ENCODE measurements at places on chromosomes 5 and 9. TPM values are rescaled to one million over a fixed set of nuclear protein-coding genes. Genes with fewer than 3 reads are reported as not detected.

- no peak for DNase-seq
Measured at GRCh38 chr5:13601112-13601511, 343.4 kb downstream of the DNAH5 start.

- DNase-seq = no peak
Measured at GRCh38 chr9:95923794-95924193, 48.3 kb downstream of the ERCC6L2 start.

GRCh38 chr9:115674091-115674490, 479.5 kb upstream of the PAPPA start:
- peak; percentile 46 for DNase-seq

DNA sequence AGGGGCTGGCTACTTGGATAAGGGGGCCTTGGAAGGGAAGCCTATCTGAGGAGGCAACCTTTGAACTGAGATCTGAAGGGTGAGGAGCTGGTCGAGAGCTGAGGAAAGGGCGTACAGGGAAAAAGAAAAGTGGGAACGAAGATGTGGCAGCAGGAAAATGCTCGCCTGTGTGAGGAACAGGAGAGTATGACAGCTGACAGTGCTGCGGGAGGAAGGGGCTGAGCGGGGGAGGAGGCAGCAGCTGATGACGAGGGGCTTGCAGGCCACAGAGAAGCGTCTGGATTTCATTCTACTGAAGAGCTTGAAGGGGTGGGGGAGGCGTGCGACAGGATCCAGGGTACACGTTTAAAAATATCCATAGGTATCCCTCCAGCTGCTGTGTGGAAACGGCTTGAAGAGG, 28.9 kb downstream of the SH3PXD2B start:
- DNase-seq = no peak

GRCh38 chr9:128408963-128409431, 11.7 kb upstream of the CERCAM start:
- no peak for DNase-seq

DNA sequence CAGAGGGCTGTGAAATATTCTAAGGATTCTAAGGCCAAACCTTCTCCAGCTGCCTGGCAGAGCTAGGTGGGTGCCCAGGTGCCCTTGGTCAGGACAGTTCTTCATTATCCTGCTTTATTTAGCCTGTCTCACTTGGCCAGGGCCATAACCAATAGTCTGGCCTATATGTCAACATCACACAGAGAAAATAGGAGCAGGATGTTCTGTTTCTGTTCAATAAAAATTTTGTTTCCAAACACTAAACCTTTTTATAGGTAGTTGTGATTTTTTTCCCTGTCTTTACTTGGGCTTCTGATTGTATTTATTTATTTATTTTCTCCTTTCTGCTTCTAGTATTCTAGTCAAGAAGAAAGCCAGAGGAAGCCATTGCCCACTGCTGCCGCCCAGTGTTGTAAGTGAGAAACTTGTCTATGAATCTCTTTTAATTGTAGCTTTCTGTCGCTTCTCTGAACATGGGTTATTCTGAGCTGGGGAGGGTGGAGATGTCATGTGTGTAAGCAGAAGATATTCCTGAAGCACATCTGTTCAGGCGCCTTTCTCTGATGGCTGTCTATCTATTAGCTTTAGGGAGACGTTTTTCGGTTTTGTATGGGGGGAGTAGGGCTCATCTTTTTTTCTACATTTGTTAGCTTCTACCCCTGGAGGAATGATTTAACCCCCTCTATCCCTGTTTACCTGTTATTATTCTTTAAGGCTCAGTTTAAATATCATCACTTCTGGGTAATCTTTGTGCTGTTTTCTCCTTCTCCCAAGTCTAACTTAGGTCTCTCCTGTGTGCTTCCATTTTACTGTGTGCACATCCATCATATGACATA, 97.1 kb downstream of the UNC13B start:
- DNase-seq = peak; percentile 82

DNA sequence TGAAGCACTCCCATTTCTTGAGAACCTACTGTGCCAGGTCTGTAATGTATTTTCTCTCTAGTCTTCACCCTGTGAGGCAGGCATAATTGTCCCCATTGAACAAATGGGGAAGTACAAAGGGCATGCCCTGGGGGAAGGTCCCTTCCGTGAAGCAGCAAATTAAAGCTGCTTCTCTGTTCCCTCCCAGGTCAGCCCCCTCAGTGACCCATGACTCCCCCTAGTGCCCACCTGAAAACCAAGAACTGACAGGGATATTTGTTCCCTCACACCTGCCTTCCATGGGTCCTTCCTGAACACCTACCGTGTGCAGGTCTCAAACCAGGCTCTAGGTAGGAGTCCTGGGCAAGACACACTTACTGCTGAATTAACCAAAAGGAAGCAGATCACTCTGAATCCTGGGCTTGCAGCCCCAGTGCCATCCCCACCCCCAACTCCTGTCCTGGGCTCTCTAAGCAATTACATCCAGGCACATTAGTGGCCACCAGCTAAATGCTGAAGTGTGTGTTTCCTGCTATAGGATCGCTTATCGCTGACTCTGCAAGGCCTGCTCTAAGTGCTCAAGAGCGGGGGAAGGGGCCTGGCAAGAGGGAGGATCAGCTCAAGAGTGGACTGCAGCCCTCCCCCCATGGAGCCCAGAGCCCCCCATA, 254.8 kb downstream of the CDK5RAP2 start:
- no peak for DNase-seq

DNA sequence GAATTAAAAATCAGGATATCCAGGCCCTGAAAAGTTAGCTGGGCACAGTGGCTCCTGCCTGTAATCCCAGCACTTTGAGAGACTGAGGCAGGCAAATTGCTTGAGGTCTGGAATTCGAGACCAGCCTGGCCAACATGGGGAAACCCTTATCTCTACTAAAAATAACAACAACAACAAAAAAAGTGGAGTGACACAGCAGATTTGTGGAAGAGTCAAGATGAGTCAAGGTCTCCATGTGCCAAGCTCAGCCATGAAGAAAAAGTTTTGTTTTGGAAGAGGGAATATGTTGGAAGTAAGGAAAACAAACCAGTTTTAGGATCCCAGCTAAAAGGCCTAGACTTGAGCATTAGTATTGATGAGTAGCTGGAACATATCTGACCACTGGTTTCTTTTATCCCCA, 14.7 kb downstream of the LRRC70 start:
- DNase-seq = peak; percentile 25

DNA sequence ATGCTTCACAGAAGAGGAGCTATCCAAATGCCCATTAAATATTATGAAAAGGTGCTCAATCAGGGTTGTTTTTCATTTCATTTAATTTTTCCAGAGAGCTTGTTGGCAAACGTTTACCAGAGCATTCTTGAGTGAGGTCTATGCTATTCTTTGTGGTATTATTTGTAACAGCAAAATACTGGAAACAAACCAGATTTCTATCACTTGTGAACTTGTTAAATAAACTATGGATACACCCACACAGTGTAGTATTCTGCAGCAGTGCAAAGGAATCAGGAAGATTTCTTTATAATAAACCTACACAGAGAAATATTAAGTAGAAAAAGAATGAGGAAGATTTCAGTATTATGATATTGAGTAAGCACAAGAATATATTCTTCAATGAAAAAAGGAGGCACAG, 15.0 kb upstream of the SLC1A1 start:
- peak; percentile 11 for DNase-seq

GRCh38 chr9:116897201-116897600, 210.1 kb downstream of the TRIM32 start:
- no peak for DNase-seq

GRCh38 chr9:129939431-129939830, 103.6 kb downstream of the FNBP1 start:
- DNase-seq = no peak

GRCh38 chr5:129804705-129805104, 56.8 kb downstream of the MINAR2 start:
- no peak for DNase-seq

- DNase-seq = no peak
Measured at GRCh38 chr9:137705443-137705863, 86.6 kb downstream of the EHMT1 start.

GRCh38 chr5:138102454-138103318, 18.9 kb downstream of the WNT8A start:
- no peak for DNase-seq

DNA sequence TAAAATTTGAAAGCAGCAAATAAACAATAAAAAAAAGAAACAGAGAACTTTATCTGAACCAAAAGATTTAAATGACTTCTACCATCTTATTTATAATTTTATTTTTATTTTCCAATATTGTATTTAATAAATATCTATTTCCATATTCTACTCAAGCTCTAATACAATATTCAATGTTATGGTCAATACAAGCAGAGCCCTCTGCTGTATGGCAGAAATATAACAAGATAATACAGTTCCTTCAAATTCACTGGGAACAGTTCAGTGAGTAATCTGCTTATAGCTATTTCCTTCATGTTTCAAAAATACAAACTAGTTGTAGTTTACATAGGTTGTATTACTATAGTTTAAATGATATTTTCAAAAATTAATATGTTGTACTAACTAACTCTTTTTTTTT, 332.7 kb downstream of the PRDM9 start:
- DNase-seq = no peak

DNA sequence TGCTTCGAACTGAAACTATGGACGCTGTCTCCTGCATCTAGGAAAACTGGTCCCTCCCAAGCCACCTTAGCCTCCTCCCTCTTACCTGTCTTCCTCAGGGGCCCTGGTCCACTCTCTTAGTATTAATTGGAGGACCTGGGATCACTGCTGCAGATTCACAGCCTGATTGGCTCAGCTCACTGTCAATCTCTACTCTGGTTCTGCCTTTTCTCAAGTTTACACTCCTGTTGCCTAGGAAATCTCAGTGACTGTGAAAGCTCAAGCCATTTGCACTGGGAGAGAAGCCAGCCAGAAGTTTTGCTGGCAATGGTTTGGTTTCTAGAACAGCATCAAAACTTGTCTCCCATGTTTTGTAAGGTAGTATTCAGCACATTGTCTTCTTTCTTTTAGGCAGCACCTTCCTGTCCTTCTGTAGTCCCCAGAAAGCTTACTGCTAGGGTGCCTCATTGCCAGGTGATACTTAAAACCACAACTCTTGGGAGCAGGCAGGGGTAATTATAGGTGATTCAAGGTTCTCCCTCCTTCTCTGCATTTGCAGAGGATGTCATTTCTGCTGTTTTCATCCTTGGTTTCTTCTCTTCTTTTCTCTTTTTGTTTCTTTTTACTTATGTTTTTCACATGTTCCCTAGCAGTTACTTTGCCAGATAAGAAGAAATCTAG, at the start of gene CAPSL:
TSS of gene CAPSL (minus strand) at position 55 of the 660 bp plus-strand sequence. CDS start 17,502 bp downstream, outside the sequence.
- DNase-seq = peak; percentile 79

DNA sequence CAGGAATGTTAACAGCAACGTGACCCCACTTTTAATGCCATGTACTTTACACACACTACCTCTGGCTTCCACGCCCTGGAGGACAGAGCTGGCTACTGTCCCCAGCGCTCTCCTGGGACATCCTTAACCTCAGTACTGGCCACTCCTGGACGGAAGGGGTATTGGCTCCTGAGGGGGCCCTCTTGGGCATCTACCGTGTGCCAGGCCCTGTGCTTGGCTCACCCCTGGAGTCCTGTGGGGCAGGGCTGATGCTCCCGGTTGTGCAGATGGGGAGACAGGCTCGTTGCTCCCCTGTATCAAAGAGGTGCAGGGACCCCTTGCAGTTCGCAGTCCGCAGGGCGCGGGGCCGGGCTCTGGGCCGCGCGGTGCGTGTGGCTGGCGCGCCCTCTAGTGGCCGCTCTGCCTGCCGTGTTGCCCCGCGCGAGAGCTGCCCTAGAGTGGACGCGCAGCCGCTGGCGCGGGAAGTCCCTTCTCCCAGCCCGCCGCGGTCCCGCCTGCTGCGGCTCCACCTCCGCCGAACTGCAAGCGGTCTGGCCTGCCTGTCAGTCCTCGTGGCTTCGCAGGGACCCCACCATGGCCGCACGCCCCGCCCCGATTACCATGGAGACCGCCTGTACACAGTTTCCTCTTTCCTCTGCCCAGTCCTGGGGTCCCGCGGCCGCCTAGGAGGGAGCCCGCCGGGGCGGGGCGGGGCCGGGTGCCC, at the start of gene WDR38:
TSS of gene WDR38 (plus strand) at position 632 of the 703 bp plus-strand sequence. CDS start 72 bp downstream, outside the sequence.
- peak; percentile 72 for DNase-seq

- no peak for DNase-seq
Measured at GRCh38 chr9:125707472-125707804, 430 bp upstream of the MAPKAP1 start.

- peak; percentile 65 for DNase-seq
Measured at GRCh38 chr5:37918424-37918823, 78.6 kb upstream of the GDNF start.

GRCh38 chr5:134540747-134541733, 15.6 kb downstream of the JADE2 start:
- no peak for DNase-seq

GRCh38 chr5:32489791-32490562, 45.4 kb upstream of the ZFR start:
- peak; percentile 80 for DNase-seq

GRCh38 chr9:90827181-90827871, 25.7 kb downstream of the SYK start:
- DNase-seq = no peak

GRCh38 chr9:35112257-35113020, 3.2 kb downstream of the ATOSB start:
- DNase-seq = peak; percentile 75

- DNase-seq = no peak
Measured at GRCh38 chr5:168305281-168305680, 13.8 kb downstream of the WWC1 start.

DNA sequence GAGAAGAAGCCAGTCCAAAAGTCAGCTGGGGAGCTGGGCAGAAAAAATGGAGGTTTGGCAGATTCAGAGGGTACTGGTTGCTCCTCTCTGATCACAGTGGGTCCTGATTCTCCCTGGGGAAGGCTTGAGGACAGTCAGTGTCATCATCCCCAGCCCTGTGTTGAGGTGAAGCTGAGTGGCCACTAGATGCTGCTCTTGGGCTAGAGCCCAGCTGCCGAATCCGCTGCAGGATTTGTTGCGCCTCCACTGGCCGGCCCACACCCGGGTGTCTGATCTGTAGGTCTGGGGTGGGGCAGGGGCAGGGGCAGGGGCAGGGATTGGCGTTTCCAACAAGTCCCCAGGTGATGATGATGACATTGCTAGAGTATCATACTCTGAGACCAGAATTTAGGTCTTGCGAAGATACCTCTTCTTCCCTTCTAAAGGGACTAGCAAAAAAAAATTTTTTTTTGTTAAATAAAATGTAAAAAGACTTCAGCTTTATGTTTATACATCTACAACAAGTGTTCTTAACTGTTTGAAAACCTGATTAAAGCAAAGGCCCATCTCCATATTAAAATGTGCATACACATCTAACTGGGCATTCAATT, 106.8 kb downstream of the PDE6A start:
- DNase-seq = peak; percentile 64

GRCh38 chr9:6198251-6198650, 17.4 kb upstream of the IL33 start:
- DNase-seq = no peak

The LCN15 gene
- not detected for total RNA-seq

The OR1J2 gene
- 0.33 TPM for total RNA-seq

The FAM169A gene
- 1.2 TPM for total RNA-seq

The GADD45G gene
- total RNA-seq = 2.3 TPM

The XPA gene
- 6.4 TPM for total RNA-seq

The PLEKHG4B gene
- total RNA-seq = not detected

The C9orf153 gene
- total RNA-seq = 0.51 TPM

The SPINK5 gene
- not detected for total RNA-seq

The NR4A3 gene
- 5.6 TPM for total RNA-seq

The SPIN1 gene
- total RNA-seq = 88.1 TPM

The FYB1 gene
- under 0.01 TPM for total RNA-seq

The SLC4A9 gene
- not detected for total RNA-seq

The CCNI2 gene
- under 0.01 TPM for total RNA-seq

The GKAP1 gene
- 2.6 TPM for total RNA-seq

The DAPK1 gene
- 18.5 TPM for total RNA-seq

The MYORG gene
- 0.83 TPM for total RNA-seq

The FOXI1 gene
- total RNA-seq = not detected

The SMIM33 gene
- not detected for total RNA-seq

All from fibroblast of lung (primary cell).